ENCODE measurements at places on chromosomes 7 and 10.

DNA sequence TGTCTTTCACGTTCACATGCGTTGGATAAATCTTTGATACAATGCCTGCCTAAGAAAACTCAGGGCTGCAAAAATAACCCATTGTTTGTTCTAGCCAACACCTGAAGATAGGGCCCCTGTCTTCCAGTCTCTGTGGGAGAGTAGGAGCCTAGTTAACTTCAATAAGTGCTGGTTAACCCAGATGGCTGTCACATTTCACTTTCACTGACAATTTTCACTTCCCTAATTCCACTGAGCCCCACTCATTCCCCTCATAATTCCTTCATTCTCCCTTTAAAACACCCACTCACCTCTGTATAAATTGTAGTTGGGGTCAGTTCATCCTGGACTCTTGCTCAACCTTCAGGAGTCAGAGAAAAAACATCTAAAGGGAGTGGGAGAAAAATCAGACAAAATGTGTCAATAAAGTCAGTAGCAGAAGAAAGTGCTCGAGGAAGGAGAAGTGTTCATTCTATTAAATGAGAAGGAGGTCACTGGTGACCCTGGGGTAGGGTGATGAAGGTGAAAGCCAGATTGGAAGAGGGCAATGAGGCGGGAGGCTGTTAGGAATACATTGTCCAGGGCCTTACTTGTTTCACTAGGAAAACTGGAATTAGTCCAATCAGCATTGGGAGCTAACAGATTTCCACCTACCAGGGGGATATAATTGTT, 51.2 kb upstream of the ABI1 start:
- no peak for DNase-seq

- no peak for DNase-seq
Observed at GRCh38 chr7:17030559-17030958, 148.8 kb upstream of the AGR3 start.

- DNase-seq = no peak
Observed at GRCh38 chr10:31761156-31761555, 167.5 kb downstream of the ARHGAP12 start.

DNA sequence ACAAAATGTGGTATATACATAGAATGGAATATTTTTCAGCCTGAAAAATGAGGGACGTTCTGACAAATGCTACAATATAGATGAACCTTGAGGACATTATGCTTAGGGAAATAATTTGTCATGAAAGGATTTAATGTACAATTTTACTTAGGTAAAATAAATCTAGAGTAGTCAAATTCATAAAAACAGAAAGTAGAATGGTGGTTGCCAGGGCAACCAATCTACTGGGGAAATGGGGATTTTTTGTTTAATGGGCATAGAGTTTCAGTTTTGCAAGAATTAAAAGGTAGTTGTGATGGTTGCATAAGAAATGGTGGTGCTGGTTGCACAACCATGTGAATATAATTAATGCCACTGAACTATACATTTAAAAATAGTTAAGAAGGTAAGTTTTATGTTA, 296.0 kb upstream of the SP4 start:
- no peak for DNase-seq

GRCh38 chr7:104240401-104240800, 32.6 kb upstream of the ORC5 start:
- DNase-seq = peak; percentile 91

DNA sequence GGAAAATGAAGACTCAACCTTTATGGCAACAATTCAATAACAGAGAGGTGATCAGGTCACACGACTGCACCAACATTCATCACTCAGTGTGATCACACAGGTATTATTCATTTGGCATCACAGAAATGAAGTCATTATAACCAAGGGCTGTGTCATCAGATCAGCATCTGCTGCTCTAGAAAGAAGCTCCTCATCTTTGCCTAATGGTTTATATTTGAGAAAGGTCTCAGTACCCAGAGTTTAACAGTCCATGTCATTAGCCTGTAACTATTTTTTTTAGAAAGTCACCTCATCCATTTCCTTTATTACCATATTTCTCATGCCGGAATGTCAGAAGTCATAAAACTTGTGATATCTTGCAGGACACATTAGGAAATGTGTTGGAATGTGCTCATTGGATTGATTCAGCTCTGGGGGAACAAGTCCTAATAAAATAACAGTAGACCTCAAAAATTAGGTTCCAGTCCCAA, 45.1 kb upstream of the PRKG1 start:
- no peak for DNase-seq

DNA sequence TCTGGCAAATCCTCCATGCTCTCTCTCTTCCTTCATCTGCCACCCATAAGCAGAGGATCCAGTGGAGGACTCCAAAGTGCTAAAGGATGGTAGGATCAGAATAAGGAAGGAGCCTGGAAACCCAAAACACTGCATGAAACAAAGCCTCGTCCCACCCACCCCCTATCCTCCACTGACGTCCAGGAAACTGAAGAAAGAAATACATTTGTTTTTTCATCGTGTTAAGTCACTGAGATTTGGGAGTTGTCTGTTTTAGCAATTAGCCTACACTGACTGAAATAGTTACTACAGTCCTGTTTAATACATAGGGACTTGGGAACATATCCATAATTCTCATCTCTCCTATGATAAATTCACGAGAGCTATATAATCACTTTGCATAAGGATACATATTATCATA, 14.8 kb downstream of the ANXA7 start:
- no peak for DNase-seq

DNA sequence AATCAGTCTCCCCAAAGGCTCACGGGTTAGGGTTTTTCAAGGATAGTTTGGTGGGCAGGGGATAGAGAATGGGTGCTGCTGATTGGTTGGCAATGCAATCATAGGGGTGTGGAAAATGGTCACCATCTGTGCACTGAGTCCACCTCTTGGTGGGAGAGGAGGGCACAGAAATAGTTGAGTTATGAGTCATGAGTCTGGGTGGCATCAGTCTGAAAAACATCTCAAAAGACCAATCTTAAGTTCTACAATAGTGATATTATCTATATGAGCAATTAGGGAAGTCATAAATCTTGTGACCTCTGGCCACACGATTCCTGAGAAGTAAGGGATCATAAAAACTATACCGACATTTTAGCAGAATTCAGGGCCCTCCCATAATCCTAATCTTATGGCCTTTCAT, 62.7 kb downstream of the LGI1 start:
- no peak for DNase-seq

GRCh38 chr10:108411206-108411605, 1246.7 kb upstream of the SORCS1 start:
- DNase-seq = no peak

- no peak for DNase-seq
Observed at GRCh38 chr7:54701982-54702381, 57.0 kb downstream of the SEC61G start.

DNA sequence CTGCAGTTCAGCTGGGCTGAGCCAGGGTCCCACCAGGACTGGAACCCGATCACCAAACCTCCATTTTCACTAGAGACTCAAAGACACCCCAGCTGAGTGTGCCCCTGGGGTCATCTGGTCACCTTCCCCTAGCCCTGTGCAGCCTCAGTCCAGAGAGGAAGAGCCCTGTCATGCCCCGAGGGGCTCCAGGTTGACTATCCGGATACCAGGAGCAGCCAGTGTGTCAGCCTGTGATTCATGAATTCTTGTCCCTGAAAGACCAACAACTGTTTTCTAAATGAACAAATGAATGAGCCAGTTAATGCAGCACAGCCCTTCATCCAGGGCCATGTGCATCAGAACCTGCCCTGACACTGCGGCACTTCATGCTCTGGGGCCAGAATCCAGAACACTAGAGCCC, 201.9 kb upstream of the TCERG1L start:
- DNase-seq = no peak

DNA sequence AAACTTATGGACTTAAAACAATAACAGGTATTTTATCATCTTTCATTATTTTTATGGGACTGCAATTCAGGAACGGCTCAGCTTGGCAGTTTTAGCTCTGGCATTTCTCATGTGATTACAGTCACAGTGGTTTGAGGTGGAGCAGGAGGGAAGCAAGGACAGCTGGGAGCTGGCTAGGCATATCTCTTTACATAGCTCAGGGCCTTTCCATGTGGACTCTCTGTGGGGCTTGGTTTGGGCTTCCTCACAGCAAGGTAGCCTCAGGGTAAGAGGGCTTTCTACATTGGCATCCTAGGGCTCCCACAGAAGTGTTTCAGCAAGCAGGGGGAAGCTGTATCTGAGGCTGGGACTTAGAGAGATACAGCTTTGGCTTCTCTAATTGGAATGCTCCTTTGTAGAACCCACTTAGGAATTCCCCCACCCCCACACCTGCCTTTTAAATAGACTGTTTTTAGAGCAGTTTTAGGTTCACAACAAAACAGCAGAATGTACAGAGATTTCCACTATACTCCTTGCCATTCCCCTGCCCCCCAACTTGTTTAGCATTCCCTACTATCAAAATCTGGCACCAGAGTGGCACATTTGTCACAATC, 26.6 kb upstream of the SDHAF3 start:
- no peak for DNase-seq

DNA sequence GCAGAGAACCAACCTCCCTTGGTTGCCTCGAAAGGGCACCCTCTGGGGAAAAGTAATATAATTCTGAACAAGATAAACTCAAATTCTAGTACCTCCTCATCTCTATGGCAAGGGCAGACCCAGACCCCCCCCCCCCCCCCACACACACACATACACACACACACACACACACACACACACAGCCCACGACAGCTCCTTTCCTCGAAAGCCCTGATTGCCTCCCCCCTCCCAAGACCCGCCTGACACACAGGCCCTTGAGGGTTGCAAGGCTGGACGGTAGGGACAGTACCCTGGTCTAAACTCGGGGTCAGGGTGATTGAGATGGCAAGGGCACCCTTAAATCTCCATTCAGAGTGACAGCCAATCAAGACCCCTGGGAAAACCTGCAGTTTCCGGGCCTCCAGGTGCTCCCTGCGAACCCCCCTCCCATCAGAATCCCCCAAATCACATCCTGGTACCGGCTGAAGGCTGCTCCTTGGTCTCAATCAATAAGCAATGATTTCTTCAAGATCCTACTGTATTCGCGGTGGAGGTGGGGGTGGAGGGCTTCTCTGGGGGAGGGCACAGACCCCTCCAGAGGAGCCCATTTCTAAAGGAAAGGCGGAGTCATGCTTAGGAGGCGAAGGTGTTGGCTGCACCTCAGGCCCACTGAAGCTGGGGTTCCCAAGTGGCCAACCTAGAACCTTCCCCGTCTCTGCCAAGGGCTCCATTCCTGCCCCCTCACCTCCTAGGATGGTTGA, 100.7 kb downstream of the HIP1 start:
- no peak for DNase-seq

DNA sequence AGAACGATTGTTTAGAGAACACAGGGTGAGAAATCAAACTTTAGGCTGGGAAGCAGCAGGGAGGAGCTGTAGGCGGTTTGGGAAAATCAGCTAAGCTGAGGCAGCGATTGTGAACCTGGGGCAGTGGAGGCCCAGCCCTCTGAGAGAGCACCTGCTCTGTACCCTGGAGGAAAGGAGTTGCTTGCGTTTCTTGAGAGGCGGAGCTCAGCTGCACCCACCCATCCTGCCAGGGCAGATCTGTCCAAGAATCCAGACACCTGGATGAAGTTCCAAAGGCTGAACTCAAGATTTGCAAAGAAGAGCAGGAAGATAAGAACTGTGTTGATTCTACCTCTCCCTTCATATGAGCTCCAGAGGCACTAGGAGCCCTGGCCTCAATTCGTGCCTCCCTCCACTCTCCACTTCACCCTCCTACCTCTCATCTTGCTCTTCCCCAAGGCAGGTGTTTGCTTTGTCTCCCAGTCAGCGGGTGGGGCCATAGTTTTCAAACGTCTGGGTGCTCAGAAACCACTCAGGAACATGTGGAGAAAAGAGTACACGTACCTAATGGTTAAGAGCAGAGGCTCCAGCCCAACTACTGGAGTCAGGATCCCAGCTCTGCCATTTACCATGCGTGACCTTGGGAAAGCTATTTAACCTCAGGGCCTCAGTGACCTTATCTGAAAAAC, 21.5 kb upstream of the TMEM213 start:
- DNase-seq = no peak

- no peak for DNase-seq
Observed at GRCh38 chr7:64640504-64640903, 25.4 kb upstream of the ZNF107 start.

DNA sequence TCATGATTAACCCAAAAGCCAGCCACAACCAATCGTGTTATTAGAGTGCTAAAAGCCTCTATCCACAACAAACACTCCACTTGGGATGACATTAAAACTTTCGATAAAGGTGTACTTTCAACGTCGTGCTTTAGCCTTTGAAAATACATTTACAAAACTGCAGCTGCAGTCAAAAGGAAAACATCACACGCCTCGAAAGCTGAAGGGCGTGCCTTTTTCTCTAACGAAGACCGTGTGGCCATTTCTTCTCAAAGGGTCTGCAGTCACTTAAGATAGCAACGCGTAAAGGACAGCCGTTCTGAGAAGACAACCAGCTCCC, 1.1 kb downstream of the ARHGAP12 start:
- no peak for DNase-seq

GRCh38 chr10:29895456-29895855, 163.9 kb downstream of the JCAD start:
- no peak for DNase-seq

DNA sequence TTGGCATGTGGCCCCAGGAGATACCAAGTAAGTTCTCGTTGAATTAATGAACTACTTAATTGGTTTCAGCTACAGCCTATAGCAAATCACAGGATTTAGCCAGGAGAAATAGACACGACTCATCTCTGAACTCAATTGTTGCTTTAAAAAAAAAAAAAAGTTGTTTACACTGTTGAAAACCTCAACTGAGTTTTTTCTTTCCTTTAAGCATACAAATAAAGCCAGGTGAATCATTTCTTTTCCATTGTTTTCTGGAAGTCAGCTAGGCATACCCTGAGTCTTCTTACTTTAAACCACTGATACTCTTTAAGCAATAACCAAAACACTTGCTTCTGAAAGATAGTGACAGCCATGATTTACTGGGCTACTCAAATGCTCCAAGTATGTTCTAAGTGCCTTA, 755 bp downstream of the FRMPD2 start:
- DNase-seq = no peak

DNA sequence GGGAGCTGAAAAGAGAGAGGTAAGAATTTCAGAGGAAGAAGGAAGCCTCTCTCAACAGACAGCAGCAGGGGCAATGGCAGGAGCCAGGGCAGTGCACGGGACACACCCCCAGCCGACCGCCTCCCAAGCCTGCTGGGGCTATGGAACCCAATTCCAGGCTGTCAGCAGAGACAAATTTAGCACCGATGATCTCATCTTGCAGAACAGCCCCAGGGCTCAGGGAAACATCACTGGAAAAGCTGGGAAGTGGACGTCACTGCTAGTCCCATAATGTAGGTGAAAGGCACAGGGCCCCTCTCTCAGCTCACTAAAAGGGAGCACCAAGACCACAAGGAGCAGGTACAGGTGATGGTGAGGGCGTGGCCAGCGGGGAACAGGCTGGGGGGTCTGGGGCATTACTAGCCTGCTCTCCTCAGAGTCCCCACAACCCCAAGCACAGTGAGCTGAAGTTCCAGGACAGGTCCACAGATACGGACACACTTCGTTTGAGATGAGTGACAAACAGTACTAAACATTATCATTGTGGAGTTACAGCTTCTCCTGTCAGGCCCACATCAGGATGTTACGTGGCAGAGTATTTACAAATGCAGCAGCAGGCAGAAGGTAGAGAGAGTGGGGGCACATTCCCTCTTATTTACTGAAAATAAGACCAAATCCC, 103.7 kb downstream of the PLXNA4 start:
- no peak for DNase-seq

- no peak for DNase-seq
Observed at GRCh38 chr10:79236433-79236765, 110.9 kb upstream of the PPIF start.
